ENCODE measurements at places on chromosomes 5 and 9. TPM values are rescaled to one million over a fixed set of nuclear protein-coding genes. Genes with fewer than 3 reads are reported as not detected.

Gene SLC27A6
- 0.35 TPM for total RNA-seq

Gene FAM169A
- total RNA-seq, result 14.0 TPM

Gene HRH2
- not detected for total RNA-seq

Gene CDC20B
- total RNA-seq, result not detected

Gene NEUROG1
- total RNA-seq, result not detected

Gene IFNK
- not detected for total RNA-seq

Gene PCDHGA1
- 0.28 TPM for total RNA-seq

Gene RLN2
- 1.3 TPM for total RNA-seq

Gene DCTN4
- 32.9 TPM for total RNA-seq

Gene MYMK
- not detected for total RNA-seq

Gene NNT
- total RNA-seq, result 19.9 TPM

Gene CETN3
- 15.7 TPM for total RNA-seq

Gene MOB3B
- total RNA-seq, result 6.0 TPM

Gene C6
- total RNA-seq, result not detected

Gene ERBIN
- 34.7 TPM for total RNA-seq

Gene LEAP2
- 0.49 TPM for total RNA-seq

Gene IFNA17
- not detected for total RNA-seq

Gene GRIN3A
- total RNA-seq, result not detected

Gene PLEKHG4B
- total RNA-seq, result under 0.01 TPM

Gene NR2F1
- 1.2 TPM for total RNA-seq

Gene STPG3
- not detected for total RNA-seq

Gene LCN15
- not detected for total RNA-seq

Gene TXNDC8
- not detected for total RNA-seq

Gene PDGFRB
- total RNA-seq, result 3.9 TPM

Gene PCSK1
- total RNA-seq, result 0.37 TPM

Gene TAF7
- 30.0 TPM for total RNA-seq

Gene ABLIM3
- total RNA-seq, result 7.6 TPM

Gene FOXD4L4
- total RNA-seq, result 0.19 TPM

Gene SPATA31C1
- total RNA-seq, result not detected

Gene PDCD1LG2
- 0.71 TPM for total RNA-seq

Gene TGFBI
- total RNA-seq, result 586 TPM

Gene GPR151
- total RNA-seq, result not detected

Gene FOXI1
- not detected for total RNA-seq

Gene ECSCR
- not detected for total RNA-seq

Gene SLCO4C1
- under 0.01 TPM for total RNA-seq

Gene CD14
- total RNA-seq, result 0.35 TPM

Gene RAB3C
- total RNA-seq, result not detected

Gene CPLANE1
- total RNA-seq, result 30.4 TPM

Gene POU5F2
- total RNA-seq, result 0.33 TPM

Gene SCAI
- 5.3 TPM for total RNA-seq

Gene LYRM7
- 6.6 TPM for total RNA-seq

Gene TNFSF8
- not detected for total RNA-seq

Gene CCDC183
- 0.42 TPM for total RNA-seq

Gene PCDHB14
- 0.65 TPM for total RNA-seq

Gene C5orf34
- 2.2 TPM for total RNA-seq

Gene FBP1
- 0.21 TPM for total RNA-seq

Gene GPX8
- 26.2 TPM for total RNA-seq

Gene ALAD
- total RNA-seq, result 5.1 TPM

Gene PLPP7
- total RNA-seq, result not detected

Gene ASS1
- total RNA-seq, result 16.6 TPM
